ENCODE measurements at places on chromosomes 7 and 10. TPM values are rescaled to one million over a fixed set of nuclear protein-coding genes. Genes with fewer than 3 reads are reported as not detected.

Gene DNAJC30
- 6.8 TPM for total RNA-seq

- no peak overlapping the region for H3K27ac ChIP-seq
- peaks cover 28% of the 10 kb centered on the region for H3K36me3 ChIP-seq
- H3K4me3 ChIP-seq: no peak overlapping the region
- DNase-seq: no peak
- peaks cover 21% of the 10 kb centered on the region for H3K4me1 ChIP-seq
Measured at GRCh38 chr7:11985376-11985775, 153.4 kb upstream of the THSD7A start.

DNA sequence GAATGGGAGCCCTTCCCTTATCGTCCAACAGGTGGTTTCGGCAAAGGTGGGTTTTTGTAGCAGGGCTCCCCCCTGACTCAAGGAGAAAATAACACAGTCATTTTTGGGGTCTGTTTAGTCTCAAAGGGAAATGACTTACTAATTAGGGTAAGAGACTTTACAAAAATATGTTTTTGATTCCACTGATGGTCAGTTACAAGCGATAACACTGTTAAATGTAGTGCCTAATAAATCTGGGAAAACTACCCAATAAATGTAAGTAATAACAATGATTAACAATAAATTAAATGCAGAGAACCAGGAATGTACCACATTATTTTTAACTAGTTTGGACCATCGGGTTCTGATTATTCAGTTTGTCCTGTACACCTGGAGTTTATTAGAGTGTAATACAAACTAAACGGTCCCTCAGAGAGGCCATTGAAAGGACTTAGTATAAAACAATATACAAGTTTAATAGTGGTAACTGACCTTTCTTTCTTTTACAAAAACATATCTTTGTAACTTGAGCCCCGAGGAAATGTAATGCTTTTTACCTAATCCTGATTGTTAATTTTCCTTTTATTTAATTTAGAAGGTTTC, 216.2 kb upstream of the HABP2 start:
- H3K36me3 ChIP-seq: peaks cover 5% of the 10 kb centered on the region
- no peak overlapping the region for H3K4me3 ChIP-seq
- H3K27me3 ChIP-seq: peaks cover 2% of the 10 kb centered on the region

Gene RBP4
- 2.2 TPM for total RNA-seq

DNA sequence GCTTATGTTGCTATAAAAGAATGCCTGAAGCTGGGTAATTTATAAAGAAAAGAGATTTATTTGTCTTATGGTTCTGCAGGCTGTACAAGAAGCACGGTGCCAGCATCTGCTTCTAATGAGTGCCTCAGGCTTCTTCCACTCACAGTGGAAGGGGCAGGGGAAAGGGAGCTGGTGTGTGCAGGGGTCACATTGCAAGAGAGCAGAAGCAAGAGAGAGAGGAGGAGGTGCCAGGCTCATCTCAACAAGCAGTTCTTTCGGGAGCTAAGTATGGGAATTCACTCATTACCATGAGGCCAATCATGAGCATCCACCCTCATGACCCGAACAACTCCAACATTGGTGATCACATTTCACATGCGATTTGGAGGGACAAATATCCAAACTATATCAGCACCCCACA, 17.2 kb upstream of the SLK start:
- no peaks in the 10 kb centered on the region for H3K36me3 ChIP-seq
- no peak for DNase-seq
- H3K4me3 ChIP-seq: no peak overlapping the region
- H3K27me3 ChIP-seq: 0 out of 2 replicates have a peak, but pooled peaks cover 2% of the 10 kb centered on the region

DNA sequence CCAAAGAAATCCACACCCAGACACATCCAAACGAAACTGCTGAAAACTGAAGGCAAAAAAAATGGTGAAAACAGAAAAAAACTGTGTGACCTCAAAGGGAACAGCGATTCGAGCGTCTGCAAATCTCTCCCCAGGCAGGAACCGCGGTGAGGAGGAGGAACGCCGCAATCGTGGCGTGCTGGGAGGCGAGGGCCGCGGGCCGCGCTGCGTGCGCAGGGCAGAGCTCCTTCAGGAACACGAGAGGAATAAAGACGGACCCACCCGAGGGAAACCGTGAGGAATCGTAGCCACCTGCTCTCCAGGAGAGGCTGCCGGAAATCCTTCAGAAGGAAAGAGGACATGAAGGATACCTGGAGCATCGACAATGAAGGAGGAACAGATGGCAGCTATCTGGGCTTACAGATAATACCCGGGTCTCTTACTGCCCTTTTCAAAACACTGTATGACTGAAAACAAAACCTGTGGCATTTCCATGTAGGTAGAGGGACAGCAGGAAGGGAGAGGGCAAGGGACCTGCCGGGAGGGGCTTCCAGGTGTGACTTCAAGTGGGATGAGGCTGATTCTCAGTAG, 266.0 kb downstream of the MAD1L1 start:
- peaks cover 5% of the 10 kb centered on the region for H3K36me3 ChIP-seq
- H3K27ac ChIP-seq: peak overlapping the region; percentile 82
- H3K27me3 ChIP-seq: no peaks in the 10 kb centered on the region
- H3K4me3 ChIP-seq: no peak overlapping the region
- H3K4me1 ChIP-seq: no peaks in the 10 kb centered on the region

DNA sequence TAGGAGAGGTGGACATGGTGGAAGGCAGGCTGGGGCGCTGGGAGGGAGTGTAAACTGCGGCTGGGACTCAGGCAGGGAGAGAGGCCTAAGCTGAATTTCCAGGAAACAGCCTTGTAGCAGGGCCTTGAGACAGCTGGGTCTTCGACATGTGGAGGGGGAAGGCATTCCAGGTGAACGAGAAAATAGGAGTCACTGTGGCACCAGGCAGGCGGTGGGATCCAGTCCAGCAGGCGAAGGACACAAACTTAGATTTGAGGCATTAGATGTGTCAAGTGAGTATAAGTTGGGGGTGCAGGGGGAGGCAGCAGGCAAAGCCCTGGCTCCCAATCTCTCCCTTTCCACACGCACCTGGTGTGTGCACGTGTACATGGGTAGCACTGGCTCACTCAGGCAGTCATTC, 105.3 kb downstream of the PTPN20 start:
- no peak for DNase-seq
- no peak overlapping the region for H3K27ac ChIP-seq
- no peaks in the 10 kb centered on the region for H3K27me3 ChIP-seq
- no peaks in the 10 kb centered on the region for H3K4me1 ChIP-seq

- no peak overlapping the region for H3K4me3 ChIP-seq
- peaks cover 21% of the 10 kb centered on the region for H3K4me1 ChIP-seq
- no peak for DNase-seq
- H3K27ac ChIP-seq: no peak overlapping the region
Measured at GRCh38 chr10:93386631-93387369, 95.3 kb downstream of the MYOF start.

GRCh38 chr7:69968969-69969556, 370.8 kb downstream of the AUTS2 start:
- peaks cover 32% of the 10 kb centered on the region for H3K4me1 ChIP-seq
- H3K4me3 ChIP-seq: no peak overlapping the region
- DNase-seq: no peak
- no peak overlapping the region for H3K27ac ChIP-seq
- H3K27me3 ChIP-seq: no peaks in the 10 kb centered on the region

Gene FOXP2
- total RNA-seq: 0.17 TPM

GRCh38 chr10:17233286-17233991, 5.4 kb downstream of the VIM start:
- H3K36me3 ChIP-seq: peaks cover 29% of the 10 kb centered on the region
- no peak overlapping the region for H3K4me3 ChIP-seq
- DNase-seq: no peak
- H3K4me1 ChIP-seq: peaks cover 7% of the 10 kb centered on the region
- H3K27ac ChIP-seq: no peak overlapping the region

Gene COBL
- total RNA-seq: 36.5 TPM

DNA sequence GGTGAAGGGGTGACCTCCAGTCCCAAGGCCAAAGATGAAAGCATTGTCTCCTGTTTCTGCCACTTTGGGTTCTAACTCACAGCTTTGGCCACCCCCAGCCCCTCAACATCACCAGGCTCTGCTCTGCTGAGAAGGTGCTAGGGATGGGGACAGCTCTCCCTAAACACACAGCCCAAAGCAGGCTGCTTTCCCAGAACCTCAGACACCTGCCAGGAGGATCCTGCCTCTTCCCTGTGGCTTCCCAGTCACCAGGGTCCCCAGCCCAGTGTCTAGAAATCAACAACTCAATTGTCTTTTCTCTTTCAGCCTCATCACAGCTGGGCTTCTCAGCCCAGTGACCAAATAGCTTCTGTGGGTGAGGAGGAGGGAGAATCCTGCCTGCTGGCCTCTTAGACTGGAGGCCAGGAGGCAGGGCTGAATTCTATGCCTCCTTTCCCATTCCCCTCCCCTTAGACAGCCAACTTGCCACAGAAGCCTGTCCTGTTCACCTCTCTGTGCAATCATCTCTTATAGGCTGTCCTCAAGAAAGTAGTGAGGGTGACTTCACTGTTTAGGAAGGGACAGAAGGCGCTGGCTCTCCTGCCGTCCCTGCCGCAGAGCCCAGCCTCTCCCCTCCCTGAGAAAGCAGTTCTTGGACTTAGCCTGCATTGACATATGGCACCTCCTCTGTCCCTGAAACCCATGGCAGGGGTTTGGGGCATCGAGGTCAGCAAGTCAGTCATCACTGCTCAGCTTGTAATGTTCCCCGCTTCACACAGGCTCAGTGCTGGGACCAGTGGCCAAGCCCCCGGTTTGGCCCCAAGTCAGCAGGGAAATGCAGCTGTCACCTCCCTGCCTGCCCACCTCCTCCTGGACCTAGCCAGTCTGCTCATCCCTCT, 3.7 kb downstream of the FGF8 start:
- DNase-seq: no peak
- H3K27ac ChIP-seq: no peak overlapping the region
- no peaks in the 10 kb centered on the region for H3K36me3 ChIP-seq
- peaks cover 50% of the 10 kb centered on the region for H3K27me3 ChIP-seq
- H3K4me3 ChIP-seq: no peak overlapping the region
- H3K4me1 ChIP-seq: peaks cover 36% of the 10 kb centered on the region

GRCh38 chr10:121961456-121961855, 13.6 kb downstream of the NSMCE4A start:
- no peak overlapping the region for H3K4me3 ChIP-seq
- no peaks in the 10 kb centered on the region for H3K27me3 ChIP-seq
- no peak for DNase-seq

DNA sequence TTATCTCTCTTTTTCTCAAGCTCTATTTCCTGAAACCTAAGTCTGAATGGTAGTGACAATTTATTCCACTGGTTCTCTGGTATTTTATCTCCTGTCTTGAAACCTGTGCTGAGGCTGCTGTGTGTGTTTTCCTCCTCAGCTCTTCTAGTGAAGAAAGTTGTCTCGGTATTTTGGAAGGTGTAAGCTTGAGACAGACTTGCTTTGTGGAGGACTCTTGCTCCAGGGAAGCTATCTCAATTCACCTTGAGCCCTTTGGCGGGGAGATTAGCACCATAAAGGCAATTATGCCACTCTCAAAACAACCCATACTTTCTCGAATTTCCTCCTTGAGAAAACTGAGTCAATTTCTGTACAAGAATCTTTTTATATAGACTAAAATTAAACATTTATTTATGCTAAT, 141.6 kb downstream of the THSD7A start:
- peaks cover 12% of the 10 kb centered on the region for H3K4me1 ChIP-seq
- H3K4me3 ChIP-seq: no peak overlapping the region
- H3K36me3 ChIP-seq: no peaks in the 10 kb centered on the region
- DNase-seq: no peak
- H3K27ac ChIP-seq: peak overlapping the region; percentile 75

DNA sequence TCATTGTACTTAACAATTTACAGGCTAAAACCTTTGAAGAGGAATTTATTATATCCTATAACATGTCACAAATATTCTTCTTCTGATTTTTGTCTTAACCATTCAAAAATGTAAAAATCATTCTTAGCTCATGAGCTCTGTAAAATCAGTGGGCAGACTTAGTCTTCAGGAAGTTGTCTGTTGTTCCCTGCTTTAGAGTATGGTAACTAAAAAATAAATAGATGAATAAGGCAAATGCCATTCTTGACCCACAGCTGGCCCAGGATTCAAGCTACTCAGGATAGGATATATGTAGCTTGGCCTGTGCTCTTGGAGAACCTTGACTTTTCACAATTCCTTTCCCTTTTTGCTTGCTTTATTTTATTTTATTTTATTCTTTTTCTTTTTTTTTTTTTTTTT, 51.5 kb downstream of the LRRC4 start:
- no peak overlapping the region for H3K27ac ChIP-seq
- DNase-seq: no peak
- no peaks in the 10 kb centered on the region for H3K27me3 ChIP-seq
- H3K4me1 ChIP-seq: peaks cover 33% of the 10 kb centered on the region
- H3K4me3 ChIP-seq: no peak overlapping the region

DNA sequence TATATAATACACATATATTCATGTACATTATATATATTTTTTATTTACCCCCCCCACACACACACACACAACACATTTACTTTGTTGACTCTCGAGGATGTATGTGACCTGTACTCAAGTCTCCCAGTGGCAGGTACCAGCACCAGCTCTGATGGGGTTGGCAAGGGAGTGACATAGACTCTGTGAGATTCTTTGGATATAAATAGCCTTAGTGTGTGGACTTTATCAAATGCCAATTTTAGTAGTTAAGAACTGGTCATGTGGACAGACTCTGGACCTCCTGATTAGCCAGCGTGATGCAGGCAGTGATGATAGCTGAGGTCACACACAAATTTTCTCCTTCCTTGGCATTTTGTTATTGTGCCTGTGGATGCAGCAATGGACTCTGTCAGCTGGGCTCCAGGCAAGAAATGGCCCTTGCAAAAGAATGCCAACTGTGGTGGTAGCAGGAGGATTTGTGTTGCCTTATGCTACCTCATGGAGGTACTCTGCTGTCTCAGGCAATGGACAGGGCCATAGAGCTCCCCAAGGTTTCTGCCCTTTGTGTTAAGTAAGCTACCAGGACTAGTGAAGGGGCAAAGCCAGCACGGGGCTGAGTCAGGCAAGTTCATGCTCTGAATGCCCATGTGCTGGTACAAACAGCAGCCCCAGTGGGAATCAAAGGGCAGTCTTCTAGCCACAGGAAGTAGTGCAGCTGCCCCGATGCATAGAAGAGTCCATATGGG, 224.6 kb upstream of the ZWINT start:
- H3K27me3 ChIP-seq: no peaks in the 10 kb centered on the region
- DNase-seq: no peak
- H3K27ac ChIP-seq: no peak overlapping the region
- peaks cover 17% of the 10 kb centered on the region for H3K4me1 ChIP-seq
- no peak overlapping the region for H3K4me3 ChIP-seq

DNA sequence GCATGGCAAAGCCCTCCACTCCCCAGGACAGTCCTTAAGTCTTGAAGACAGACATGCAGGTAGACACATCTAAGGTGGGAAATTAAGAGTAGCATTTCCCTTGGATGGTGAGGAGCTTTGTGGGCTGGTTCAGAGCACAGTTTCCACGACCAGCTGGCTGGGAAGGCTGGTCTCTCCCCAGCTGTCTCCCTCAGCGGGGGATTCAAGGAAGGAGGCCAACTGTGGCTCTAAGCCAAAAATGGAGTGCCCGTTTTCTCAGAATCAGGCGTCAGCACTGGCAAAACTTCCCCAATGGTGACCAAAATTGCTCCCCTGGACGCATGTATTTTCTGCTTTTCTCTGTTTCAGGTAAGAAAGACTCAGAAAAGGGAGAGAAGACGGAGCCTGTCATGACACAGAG, 230.6 kb upstream of the FZD8 start:
- no peak for DNase-seq
- peaks cover 59% of the 10 kb centered on the region for H3K4me1 ChIP-seq
- peaks cover 18% of the 10 kb centered on the region for H3K27me3 ChIP-seq
- no peak overlapping the region for H3K4me3 ChIP-seq

- H3K4me1 ChIP-seq: peaks cover 9% of the 10 kb centered on the region
- H3K27ac ChIP-seq: no peak overlapping the region
- H3K36me3 ChIP-seq: peaks cover 25% of the 10 kb centered on the region
- no peak overlapping the region for H3K4me3 ChIP-seq
- no peak for DNase-seq
- H3K27me3 ChIP-seq: no peaks in the 10 kb centered on the region
Measured at GRCh38 chr10:6486309-6486708, 93.8 kb downstream of the PRKCQ start.

GRCh38 chr7:34845666-34846361, 187.8 kb downstream of the NPSR1 start:
- DNase-seq: no peak
- peaks cover 16% of the 10 kb centered on the region for H3K36me3 ChIP-seq
- H3K4me3 ChIP-seq: no peak overlapping the region

Gene IDE
- 50.5 TPM for total RNA-seq
